Activated CD4-positive, alpha-beta T cell treated with anti-CD3 and anti-CD28 coated beads, Interleukin-2, amount 50 U/mL, for 24 hours (primary cell): ENCODE measurements at places on chromosomes 5 and 9.

DNA sequence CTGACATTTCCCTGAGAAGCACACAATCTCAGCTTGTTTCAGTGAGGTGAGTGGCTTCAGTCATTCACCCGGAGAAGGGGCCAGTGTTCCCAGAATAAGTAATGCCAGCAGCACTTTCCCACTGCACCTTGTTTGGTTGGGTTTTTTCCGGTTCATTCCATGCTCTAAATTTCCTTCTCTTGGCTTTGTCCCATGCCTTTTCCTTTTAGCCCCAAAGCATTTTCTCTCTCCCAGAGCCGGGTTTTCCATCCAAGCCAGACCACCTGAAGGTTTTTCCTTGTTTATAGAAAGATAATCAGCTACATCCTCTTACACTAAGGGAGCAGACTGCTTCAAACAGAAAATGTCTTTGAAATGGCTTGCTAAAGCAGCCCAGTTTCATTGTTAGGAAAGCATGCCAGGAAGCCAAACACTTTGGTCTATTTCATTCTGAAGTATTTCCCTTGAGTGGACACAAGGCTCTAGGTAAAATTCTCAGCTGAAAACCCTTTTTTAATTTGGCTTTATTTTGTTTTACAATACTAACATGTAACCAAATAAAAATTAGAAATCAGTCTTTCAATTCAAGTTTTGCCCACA, 501.6 kb downstream of the DTWD2 start:
- no peak for DNase-seq

DNA sequence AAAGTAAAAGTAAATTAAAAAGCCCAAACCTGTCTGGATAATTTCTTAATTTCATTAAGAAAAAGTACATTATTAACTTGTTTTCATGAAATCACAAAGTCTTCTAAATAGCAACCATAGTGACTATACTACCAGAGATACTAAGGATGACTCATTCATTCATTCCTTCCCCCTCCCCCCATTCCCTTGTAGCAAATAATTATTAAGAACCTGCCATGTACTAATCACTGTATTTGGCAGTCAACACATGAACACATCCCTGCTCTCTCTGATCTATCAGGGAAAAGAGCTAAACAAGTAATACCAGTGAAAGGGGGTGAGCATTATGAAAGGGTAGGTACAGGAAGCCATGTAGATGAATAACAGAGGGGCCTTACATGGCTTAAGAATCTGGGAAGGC, 203.9 kb downstream of the CWC27 start:
- no peak for DNase-seq

DNA sequence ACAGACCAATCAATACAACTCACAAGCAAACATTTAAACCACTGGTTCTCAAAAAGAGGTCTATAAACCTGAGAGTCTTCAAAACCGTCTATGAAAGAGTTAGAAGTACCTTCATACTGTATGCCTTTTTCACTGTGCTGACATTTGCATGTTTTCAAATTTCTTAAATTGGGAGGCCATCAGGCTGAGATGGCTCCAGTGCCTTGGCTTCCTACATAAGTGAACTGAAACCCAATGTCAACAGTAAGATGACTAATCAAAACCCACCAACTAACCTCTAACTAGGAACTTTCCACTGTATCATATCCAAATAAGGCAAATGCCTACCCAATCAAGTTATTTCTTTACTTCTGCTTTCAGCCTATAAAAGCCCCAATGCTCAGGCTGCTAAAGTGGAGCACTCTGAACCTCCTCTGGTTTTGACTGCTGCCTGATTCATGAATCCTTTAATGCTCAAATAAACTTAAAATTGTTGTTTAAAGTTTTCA, 35.1 kb downstream of the FAM13B start:
- peak; percentile 18 for DNase-seq

DNA sequence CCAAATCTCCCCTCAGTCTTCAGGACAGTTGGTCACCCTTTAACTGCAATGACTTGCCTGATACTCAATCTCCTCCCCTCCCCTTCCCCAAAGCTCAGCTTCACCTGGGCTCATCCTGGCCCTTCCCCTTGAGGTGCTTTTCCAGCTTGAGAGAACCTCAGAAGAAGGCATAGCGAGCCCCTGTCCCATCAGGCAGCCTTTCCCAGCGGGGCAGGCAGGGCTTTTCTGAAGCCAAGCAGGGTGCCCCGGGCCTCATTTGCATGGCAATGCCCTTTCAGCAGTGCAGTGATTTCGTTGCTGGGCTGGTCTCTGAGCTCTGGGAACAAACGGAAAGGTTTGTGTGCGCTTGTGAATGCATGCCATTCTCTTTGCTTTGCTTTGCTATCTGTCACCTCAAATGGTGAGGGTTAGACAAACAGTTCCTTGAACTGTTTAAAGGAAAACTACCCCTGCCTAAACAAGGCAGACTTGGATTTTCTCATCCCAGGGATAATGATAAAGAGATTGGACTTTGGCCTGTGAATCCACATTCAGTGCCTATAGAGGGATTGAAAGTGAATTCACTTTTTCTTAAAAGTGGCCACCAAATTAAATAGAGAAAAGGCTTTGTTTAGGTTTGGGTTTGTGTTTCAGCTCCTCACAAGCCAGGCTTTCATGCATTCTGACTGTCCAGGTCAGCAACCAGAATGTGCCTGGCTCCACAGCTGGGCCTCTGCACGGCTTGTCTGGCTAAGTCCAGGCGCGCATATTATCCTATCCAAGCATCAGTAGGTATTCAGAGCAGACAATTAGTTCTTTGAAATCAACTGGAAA, 165.3 kb downstream of the ZNF608 start:
- no peak for DNase-seq

DNA sequence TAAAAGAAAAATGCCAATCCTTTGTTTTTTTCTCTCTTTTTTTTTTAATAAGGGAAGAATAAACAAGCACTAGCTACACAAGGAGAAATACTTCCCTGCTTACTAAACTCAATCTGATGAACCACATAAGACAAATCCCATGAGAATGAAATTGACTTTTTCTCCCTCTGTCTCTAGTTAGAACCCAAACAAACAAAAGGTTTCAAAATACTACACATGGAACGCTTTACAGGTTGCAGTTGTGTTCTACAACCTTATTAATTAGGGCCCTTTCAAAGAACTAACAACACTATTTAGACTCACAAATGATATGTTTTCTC, 124.5 kb downstream of the PDE4D start:
- no peak for DNase-seq

GRCh38 chr9:5453004-5453403, 2.7 kb downstream of the CD274 start:
- no peak for DNase-seq

GRCh38 chr5:158223054-158223600, 364.2 kb upstream of the CLINT1 start:
- no peak for DNase-seq
